Activated gamma-delta T cell (primary cell): ENCODE measurements at places on chromosomes 1 and 21.

- no peak for DNase-seq
These were observed 21.3 kb downstream of the BACE2 start for GRCh38 chr21:41189150-41189745.

- DNase-seq = no peak
These were observed 8.1 kb downstream of the OR11L1 start for GRCh38 chr1:247833601-247834000.

GRCh38 chr21:39336457-39337008, 12.4 kb downstream of the HMGN1 start:
- DNase-seq = no peak

- DNase-seq = no peak
These were observed 2.1 kb downstream of the PTGS2 start for GRCh38 chr1:186678155-186678554.

GRCh38 chr21:34343347-34343746, 20.5 kb upstream of the KCNE2 start:
- no peak for DNase-seq

DNA sequence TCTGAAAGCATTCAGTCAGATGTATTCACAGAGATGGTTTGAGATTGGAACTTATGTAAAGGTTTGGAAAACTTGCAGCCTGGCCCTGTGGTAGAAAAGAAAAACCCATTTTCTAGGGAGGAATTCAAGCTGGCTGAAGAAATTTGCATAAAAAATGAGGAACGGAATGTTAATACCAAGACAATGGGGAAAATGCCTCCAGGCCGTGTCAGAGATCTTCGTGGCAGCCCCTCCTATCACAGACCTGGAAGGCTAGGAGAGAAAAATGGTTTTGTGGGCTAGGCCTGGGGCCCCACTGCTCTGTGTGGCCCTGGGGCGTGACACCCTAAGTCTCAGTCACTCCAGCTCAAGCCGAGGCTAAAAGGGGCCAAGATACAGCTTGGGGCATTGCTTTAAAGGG, 26.7 kb downstream of the NME7 start:
- DNase-seq = no peak

DNA sequence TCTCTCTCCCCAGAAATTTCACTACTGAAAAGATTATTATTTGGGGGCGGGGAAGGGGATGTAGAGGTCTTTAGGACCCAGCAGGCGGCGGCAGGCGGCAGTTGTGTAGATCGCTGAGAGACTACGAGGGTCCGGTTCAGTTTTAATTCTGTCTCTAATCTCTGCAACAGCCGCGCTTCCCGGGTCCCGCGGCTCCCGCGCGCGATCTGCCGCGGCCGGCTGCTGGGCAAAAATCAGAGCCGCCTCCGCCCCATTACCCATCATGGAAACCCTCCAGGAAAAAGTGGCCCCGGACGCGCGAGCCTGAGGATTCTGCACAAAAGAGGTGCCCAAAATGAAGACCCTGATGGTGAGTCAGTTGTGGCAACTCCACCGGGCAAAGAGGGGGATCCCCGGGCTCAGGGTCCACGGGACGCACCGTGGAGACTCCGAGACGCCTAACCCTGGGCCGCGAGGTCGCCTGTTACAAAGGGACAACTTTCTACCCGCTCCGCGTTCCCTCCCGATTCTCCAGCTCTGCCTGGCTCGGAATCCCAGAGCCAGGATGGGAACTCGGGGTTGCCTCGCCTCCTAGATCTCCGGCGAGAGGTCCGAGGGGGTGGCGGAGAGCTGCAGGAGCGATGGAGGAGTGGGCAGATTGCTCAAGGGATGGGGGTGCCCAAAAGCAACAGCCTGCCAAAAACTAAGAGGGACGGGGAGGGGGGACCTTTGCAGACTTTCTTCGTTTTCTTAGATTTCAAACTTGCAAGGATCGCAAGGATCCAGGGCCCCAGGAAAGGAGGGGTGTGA, at the start of gene ST6GALNAC5:
ST6GALNAC5 (plus strand) TSS at position 139 of the 789 bp plus-strand sequence.
- no peak for DNase-seq

- DNase-seq = no peak
These were observed 59.4 kb upstream of the LRRC8B start for GRCh38 chr1:89465201-89465600.

DNA sequence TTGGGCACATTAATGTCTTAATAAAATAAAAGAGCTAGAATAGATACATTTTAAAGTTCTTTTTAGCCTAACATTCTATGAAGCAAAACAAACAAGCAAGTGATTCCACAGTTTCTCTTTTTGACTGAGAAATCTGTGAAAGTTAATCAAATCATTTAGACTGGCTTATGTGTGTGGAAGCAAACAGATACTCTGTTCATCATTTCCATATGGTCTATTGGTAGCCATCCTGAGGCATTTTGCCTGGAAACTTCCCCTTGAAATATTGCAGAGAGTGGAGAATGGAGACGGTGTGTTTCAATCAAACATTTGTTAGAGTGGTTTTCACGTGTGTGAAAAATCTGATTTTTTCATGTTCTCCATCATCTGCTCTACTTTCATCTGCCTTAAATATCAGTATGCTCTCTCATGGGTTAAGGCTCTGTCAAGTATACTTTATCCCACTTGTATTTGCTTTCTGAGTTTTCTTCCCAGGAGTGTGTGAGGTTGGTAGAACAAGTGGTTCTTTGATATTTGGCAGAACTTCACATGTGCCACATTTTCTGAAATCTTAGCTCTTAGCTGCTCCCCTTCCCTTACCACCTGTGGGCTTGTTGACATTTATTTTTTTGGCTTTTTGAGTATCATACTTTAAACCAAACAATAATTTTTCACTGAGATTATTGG, 139.1 kb upstream of the PTGFR start:
- no peak for DNase-seq

GRCh38 chr1:233907151-233907550, 2.7 kb downstream of the SLC35F3 start:
- DNase-seq = no peak

- no peak for DNase-seq
These were observed 36.0 kb upstream of the IL19 start for GRCh38 chr1:206734499-206735142.

DNA sequence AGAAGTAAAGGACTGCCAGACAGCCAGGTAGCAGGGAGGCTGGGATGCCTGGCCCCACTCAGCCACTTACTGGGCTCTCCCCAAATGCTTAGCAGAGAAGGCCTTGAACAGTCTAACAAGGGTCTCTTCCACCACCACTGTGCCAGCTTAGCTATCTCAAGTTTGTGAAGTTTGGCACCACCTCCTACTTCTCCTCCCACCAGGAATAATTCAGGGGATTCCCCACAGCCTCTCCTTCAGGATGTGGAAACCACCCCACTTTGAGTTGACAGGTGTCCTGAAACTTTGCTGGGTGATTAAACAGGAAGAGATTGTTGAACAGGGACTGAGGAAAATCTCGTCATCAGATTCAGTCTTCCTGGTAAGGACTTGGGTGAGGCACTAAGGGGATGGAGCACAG, 59.4 kb upstream of the ATP1B1 start:
- DNase-seq = no peak

- no peak for DNase-seq
These were observed 103.6 kb downstream of the GALNT2 start for GRCh38 chr1:230170622-230171021.

GRCh38 chr21:34648739-34649297, 20.0 kb upstream of the CLIC6 start:
- DNase-seq = no peak

DNA sequence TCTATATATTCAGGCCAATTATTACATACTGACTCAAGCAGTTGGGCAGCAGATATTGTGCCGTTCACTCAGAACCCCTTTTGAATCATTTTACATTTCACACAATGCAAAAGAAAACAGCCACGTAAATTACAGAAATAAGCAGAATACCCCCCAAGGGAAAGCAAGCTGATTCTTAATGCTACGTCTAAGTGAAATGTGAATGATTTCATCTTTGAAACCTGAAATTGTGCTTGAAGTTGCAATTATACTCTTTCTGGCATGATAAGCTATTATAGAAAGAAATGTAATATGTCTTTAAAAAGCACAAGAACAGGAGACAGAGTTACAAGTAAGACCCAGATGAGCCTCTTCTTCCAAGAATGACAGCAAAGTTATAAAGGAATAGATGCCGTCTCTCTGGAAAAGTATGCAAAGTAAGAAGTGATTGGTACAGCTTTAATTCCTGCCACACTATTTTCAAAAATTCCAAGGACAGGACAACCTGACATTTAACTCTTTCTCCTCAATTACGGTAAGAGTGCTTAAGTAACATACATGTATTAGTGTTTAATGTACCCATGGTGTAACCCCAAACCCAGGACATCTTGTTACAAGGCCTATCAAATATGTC, 891.5 kb upstream of the ADGRL2 start:
- DNase-seq = no peak

DNA sequence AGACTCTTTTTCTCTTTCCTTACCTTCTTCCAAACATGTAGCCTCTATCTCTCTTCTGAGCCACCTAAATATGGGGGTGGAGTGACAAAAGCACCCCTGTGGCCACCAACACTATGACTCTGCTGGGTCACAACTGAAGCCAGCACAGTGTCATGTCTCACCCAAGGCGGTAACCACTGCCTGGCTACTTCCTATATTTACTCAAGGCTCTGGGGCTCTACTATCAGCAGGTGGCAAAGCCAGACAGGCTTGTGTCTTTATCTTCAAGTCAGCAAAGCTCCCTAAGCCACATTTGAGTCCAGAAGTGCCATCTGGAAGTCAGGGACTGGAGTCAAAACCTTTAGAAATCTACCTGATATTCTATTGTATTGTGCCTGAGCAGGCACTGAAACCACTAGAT, 1515.2 kb downstream of the PLA2G4A start:
- no peak for DNase-seq

GRCh38 chr1:3673381-3674099, 21.2 kb downstream of the TP73 start:
- no peak for DNase-seq

DNA sequence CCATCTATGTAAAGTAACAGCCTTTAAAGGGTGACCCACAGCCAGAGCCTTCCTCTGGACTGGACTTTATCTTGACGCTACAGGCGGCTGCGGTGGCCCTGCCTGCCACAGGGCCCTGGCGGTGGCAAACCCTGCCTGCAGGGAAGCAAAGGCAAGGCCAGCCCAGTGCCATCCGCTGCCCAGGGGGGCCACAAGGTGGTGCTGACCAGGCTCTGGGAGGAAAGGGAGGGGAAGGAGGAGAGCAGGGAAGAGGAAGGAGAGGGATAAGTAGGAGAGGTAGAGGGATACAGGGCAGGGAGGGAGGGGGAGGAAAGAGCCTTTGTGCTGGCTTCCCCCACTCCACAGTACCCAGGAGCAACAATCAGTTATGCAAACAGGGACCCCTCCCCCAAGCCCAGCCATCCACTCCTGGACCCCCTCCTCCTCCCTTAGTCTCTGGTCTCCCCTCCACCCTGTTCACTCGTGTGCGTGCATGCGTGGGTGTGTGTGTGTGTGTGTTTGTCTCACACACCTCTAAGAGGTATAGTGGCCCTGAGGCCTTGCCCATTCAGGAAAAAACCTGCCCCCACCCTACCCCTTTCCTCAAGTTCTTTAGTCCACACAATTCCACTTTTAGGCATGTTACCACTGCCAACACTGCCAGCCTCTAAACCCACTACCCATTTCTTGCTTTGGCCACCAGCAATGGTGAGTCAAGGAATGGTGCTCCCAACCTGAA, 30.3 kb downstream of the SSBP3 start:
- DNase-seq = no peak

- DNase-seq = no peak
These were observed 285.9 kb upstream of the VAMP3 start for GRCh38 chr1:7485086-7485780.

- DNase-seq = no peak
These were observed 11.6 kb downstream of the TIPRL start for GRCh38 chr1:168190403-168190802.

DNA sequence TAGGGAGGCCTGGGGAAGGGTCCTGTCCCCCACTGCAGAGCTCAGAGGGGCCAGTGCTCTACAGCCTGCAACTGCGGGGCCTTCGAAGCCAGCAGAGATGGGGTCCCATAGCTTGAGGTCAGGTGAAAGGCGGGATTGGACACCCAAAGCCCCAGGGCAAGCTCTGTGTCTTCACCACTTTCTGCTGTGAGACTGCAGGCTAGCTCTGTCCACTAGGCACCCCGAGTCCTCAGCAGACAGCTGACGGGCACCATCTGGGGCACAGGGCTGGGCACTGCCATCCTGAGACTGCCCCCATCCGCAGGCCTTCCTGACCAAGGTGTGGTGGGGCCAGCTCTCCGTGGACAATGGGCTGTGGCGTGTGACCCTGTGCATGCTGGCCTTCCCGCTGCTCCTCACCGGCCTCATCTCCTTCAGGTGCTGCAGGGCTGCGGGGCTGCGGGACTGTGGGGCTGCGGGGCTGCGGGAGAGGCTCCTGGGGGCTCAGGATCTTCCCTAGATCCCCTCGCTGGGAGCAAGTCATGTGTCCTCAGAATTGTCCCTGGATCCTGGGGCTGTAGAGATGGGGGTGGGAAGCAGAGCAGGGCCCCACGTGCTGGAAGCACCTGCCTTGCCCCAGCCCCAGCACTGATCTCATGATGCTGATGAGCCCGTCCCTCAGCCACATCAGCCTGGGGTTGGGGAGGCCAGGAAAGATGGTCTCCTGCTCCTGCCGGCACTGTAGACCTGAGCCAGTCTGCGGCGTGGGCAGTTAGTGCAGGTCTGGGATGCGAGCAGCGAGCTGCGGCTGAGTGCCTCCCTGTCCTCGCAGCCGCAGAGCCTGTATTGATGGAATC, 46.8 kb downstream of the TRPM2 start:
- no peak for DNase-seq

DNA sequence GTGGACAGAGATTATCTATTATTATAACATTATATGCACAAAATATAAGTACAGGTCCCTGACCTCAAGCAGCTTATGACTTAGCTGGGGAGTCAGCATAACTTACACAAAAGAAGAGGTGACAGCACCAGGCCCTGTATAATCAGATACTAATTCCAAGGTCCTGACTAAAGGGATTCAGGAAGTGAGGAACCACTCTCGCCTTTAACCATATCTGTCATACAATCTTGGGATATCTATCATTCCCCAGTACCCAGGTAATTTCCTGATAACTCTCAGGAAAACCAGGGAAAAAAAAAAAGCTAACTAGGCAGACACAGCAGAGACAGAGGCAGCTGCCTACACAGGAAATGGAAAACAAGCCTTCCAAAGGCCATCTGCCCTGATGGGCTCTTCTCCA, 78.5 kb upstream of the CAMK1G start:
- no peak for DNase-seq

GRCh38 chr21:24895885-24896734, 711.2 kb downstream of the MRPL39 start:
- no peak for DNase-seq

- DNase-seq = no peak
These were observed 20.4 kb upstream of the SPATA6 start for GRCh38 chr1:48492392-48492791.

DNA sequence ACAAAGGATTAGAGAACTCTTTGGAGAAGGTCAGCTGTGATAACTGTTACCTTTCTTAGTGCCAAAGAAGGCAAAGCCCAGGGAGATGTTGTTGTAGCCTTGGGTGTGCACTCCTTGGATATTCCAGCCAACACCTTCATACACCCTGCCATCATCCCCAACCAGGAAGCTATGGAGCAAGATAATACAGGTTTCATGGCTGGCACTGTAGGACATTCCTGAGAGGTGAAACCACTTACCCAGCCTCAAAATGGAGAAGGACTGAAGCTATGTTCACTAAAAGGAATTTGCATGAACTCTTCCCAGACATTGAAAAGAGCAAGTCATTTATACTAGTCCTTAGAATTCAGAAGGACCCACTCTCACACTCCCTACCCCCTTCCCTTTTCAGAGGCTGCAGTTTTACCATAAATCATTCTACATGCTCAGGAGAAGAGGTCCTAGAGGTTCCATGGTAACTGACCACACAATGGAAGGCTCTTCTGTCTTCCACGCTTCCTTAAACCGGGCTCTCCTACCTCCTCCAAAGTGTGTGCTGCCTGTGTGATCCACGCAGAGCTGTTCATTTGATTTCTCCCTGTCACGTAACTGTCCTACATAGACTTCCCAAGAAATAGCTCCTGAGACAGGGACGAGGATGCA, 5.5 kb downstream of the PGLYRP4 start:
- DNase-seq = no peak
